ENCODE measurements at places on chromosomes 6 and 20.

GRCh38 chr20:38395165-38395564, 40.0 kb downstream of the SNHG17 start:
- DNase-seq: no peak

DNA sequence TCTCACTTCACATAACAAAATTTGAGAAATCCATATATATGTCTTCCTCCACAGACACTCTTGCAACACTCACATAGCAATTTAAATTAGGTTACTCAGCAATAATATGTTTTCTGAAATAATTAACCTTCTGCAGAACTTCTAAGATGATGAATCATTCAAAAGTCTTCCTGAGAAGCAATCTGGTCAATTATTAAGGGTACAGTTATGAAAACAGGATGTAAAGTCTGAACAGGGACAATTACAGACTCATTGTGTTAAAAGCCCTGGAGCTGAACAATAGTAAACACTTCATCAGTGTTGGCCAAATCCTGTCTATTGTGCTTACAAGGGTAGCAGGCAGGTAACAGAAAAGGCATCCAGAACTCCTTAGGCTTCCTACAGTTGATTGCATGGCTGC, 75.4 kb downstream of the FILIP1 start:
- no peak for DNase-seq

DNA sequence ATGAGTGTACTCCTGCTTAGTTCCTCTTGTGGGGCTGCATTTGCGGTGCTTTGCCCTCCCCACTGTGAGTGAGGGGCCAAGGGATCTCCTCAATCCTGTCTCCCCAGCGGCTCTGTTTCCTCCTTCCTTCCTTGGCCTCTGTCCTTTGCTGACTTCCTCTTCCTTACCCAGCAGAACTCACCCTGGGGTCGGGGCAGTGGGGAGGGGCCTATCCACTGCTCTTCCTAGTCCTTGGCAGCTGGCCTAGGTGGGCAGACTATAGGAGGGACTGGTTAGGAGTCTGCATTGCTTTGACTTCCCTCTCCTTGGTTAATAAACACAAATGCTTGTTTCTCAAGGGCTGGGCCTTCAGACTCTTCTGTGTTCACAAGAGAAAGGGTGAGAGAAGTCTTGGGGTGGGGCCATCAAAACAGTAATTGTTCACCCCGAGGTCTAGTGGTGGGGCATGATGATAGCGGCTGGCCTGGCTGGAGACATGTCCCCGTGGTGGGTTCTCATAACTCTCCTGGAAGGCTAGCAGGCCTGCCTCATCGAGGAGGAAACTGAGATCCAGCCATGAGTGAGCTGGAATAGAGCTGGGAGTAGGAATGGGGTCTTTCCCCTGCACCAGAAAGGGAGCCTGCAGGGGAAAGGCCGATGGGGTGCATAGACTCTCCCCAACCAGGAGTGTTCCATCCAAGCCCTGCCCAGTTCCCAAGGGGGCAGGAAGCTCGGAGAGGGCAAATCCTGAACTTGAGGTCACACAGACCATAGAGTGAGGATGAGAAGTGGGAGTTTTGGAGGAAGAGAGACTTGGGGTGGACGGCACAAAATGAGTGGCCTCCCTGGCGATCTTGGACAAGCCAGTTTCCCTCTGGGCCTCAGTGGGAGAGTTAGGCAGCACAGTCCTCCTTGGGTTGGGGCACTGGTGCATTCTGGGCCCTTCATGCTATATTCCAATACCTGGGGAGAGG, 12.7 kb downstream of the FAM110A start:
- DNase-seq: no peak

- DNase-seq: no peak
These were observed 3.9 kb downstream of the STXBP5 start for GRCh38 chr6:147207837-147208754.

- no peak for DNase-seq
These were observed 697 bp downstream of the PPT2 start for GRCh38 chr6:32154514-32155161.

DNA sequence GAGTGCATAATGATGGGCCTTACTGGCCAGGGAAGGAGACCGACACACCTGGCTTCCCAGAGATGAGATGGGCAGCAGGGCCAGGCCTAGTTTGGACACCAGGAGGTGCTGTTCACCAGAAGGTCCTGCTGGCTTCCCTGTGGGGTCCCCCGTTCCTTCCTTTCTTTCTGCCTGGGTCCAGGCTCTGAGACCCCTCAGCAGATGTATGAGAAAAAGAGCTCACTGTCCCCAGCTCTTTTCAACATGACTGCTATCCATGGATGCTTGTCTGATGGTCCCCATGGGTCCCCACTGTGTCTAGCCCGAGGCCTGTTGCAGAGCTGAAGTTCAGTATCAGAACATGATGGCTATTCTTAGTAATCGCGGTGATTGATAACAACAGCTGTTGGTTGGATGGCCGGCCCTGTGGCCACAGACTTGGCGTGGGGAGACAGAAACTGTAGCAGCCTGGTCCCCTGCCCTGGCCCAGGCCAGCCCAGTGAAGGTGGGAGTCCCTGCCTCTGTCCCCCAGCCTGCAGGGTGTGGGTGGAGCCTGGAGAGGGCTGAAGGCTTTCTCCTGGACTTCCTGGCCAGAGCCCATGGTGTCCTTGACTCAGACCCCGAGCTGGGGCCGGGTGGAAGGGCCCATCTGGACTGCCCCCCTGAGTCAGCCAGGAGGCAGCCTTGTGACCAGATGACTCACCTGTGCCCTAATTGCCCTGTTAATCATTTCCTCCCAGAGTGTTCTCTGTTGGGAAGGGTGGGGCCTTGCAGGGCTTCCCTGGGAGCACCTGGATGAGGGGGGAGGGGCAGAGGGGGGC, 9.9 kb upstream of the BAK1 start:
- no peak for DNase-seq

DNA sequence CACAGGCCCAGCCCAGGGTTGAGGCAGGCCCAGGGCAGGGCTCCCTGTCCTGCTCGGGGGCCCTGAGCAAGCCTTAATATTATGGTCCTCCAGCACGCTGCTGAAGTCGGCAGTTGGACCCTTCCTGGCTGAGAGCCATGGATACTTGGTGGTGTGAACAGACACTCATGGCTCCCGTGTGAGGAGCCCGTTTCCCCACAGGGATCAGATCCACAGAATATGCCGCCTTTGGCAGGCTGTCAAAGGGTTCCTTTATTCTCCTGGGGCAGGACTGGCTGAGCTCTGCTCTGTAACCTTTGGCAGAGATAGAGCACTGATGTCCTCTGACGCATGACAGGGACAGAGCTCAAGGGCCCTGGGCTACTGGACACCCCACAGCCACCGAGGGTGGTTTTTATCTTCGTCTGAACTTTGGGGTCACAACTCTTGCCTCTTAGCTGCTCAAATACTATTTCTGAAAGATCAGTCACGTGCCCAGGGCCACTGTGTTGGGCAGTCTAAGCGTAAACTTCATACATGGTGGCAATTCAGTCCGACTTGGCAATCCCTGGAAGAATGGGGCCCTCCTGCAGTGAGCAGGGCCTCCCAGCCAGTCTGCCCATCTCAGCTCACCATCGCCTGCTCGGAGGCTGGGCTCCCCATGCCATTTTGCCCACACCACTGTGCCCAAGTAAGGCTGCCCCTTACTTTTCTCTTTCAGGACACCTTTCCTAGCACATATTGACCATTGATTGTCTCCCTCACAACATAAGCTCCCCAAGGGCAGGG, 49.1 kb downstream of the TTI1 start:
- no peak for DNase-seq

GRCh38 chr20:37734228-37734985, 40.6 kb downstream of the CTNNBL1 start:
- no peak for DNase-seq

- DNase-seq: no peak
These were observed at the start of gene SLC4A11 for GRCh38 chr20:3239026-3239866. SLC4A11 (minus strand) TSS chr20:3239190; CDS start chr20:3239137, 53 bp downstream.
